ENCODE measurements at places on chromosomes 7 and 10.

DNA sequence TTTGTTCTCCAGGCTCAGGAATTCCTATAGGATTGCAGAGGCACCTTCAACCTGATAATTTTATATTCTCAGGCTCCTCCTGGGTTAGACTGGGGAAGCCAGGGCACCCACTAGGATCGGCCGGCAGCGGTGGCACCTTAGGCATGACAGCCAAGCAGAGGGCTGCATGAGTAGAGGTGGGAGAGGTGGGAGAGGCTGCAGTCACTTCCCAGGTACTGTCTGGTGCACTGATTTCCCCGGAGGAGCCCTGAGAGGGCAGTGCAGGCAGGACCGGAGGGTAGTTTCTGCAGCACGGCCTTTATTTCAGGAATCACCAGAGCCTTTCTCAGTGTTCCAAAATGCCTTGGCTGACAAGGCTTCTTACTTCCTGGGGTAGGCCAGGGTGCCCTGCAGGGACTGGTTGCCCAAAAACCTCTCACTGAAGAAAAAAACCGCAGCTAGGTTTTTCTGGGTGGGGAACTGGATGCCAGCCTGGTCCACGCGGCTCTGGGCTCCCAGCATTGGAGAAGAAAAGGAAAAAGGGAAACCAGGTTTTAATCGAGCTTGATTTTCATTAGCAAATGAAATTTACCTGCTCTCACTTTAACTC, 3.6 kb upstream of the HOXA13 start:
- no peak for DNase-seq

GRCh38 chr10:113999531-113999930, 44.1 kb upstream of the ADRB1 start:
- DNase-seq = no peak

DNA sequence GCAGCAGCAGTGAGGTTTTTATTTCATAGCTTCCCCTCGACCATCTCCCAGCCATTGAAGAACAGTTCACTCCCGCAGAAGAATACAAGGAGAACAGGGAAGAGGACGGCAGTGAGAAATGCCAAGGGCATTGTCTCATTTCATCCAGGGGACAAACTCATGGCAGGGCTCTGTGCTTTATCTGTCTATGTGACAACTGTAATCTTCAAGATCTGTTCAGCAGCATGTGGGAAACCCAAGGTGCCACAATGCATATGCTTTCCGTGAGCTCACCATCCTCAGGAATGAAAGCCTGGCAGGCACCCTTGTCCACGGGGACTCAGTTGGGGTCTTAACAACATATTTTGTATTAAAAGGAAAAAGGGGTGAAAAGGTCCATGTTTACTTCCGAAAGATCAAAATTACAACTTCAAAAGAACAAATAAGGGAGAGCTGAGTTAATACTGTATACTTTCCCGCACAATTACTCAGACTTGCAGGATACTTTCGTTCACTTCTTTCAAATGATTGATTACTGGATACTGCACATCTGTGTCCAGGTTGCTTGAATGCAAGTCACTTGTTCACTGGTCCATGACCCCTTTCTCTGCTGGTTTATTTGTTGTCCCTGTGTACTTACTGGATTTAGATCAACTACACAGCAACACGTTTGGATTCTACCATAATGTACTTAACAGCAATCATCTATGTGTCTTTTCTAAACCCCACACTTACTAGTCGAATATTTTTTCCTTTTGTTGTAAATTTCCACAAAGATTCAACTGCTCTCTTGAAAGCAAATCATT, 90.1 kb upstream of the ATP6V0A4 start:
- no peak for DNase-seq

GRCh38 chr10:78957471-78958039, 111.2 kb upstream of the ZMIZ1 start:
- no peak for DNase-seq

DNA sequence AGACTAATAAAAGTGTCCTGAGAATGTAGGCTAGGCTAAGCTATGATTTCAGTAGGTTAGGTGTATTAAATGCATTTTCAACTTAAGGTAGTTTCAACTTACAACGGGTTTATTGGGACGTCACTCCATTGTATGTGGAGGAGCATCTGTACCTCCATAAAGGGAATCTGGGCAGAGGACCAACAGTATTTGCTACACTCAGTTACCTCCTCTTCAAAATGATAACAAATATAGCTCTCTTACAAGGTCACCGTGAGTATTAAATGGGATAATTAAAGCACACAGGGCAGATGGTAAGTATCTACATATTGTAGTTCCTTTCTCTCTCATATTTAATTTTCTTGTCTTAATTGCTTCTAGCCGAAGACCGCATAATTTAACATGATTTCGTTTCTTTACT, 59.0 kb upstream of the FGL2 start:
- peak; percentile 93 for DNase-seq

DNA sequence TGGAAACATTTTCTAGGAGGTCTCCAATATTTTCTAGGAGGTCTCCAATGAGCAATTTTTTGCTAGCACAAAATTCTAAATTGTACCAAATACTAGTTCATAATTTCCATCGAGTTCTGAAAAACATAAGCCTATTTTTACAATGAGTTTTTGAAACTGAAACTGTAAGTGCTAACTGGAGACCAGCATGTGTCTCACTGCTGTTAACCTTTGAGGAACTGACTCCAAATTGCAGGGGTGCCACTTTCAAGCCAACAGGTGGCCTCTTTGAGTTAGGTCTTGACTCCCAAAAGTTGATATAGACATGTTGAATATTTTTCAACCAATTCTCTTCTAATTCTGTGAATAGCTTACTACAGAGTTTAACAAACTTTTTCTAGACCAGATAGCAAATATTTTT, 58.8 kb downstream of the CAV1 start:
- DNase-seq = no peak

GRCh38 chr10:34889004-34889869, 74.1 kb upstream of the PARD3 start:
- no peak for DNase-seq

DNA sequence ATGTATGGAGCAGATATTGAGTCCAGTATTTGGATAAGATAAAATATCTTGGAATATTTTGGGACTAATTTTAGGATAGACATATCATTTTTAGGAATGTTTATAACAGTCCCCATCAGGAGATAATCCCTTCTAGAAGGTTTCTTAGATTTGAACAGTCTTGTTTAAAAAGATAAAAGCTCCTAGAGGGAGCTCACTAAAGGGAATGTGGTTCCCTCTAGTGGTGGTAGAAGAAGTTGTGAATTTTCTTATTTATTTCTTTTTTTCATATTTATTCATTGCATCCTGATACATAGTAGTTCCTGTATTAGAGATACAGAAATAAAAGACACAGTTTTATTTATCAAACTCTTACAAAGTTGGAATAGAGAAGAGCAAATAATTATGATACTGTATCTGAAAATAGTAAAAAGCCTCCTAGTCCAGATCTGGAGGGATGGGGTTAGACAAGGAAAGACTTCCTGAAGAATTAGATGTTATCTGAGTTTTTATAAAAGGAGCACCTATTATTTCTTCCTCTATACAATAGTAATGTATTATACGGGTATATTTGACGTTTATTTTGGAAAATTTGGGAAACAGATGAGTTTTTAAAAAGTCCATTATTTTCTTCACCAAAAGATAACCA, 24.5 kb upstream of the KLF14 start:
- DNase-seq = peak; percentile 69

DNA sequence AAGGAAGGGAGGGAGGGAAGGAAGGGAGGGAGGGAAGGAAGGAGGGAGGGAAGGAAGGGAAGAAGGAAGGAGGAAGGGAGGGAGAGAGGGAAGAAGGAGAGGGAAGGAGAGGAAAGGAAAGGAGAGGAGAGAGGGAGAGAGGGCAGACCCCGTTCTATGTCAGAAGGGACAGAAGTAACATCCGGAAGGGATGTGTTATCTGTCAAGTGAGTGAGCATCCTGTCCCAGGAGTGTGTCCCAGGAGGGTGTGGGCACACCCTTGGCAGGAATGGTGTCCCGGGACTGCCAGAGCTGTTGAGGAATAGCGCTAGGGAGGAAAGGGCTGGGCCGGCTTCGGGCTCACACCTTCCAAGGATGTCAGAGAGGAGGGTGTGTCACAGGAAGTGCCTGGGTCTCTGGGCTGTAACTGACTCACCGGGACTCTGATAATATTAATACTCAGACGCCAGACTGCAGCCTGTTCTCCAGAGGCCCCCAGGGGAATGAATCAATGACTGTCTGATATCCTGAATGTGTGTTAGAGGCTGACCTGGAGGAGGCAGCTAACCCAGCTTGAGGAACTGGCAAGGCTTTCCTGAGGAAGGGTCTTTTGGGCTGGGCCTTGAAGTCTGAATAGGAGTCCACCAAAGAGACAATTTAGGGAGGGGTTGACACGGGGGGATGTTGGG, 125.6 kb upstream of the TNRC18 start:
- no peak for DNase-seq

DNA sequence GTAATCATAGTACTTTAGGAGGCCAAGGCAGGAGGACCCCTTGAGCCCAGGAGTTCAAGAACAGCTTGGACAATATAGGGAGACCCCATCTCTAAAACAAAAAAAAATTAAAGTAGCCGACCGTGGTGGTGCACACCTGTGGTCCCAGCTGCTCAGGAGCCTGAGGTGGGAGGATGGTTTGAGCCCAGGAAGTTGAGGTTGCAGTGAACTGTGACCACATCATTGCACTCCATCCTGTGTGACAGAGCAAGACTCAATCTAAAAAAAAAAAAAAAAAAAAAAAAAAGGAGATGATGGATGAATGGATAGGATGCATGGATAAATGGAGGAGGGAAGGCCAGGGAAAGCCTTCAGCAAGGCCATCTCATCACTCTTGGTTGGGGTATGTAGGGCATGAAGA, 33.4 kb upstream of the BMPR1A start:
- no peak for DNase-seq

DNA sequence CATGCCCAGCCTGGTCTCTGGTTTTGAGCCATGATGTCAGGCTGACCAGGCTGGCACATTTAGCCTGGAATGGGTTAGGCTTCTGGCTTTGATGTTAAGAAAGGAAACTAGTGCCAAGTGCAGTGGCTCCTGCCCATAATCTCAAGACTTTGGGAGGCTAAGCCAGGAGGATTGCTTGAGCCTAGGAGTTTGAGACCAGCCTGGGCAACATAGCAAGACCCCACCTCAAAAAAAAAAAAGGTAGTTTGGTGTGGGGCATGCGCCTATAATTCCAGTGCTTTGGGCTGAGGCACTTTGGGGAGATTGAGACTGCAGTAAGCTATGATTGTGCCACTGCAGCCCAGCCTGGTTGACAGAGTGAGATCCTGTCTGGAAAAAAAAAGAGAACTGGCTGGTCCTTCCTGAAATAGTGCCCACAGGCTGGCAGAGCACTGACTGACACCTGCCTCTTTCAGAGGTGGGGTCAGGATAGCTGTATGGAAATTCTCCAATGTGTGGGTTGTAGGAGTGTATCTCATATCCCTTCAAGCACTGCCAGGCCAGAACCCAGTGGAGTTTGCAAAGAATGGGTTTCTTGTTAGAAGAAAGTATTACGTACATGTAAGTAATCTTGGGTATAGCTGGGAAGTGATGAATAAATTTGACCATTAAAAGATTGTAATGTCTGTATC, 61.3 kb downstream of the KAT6B start:
- DNase-seq = no peak

DNA sequence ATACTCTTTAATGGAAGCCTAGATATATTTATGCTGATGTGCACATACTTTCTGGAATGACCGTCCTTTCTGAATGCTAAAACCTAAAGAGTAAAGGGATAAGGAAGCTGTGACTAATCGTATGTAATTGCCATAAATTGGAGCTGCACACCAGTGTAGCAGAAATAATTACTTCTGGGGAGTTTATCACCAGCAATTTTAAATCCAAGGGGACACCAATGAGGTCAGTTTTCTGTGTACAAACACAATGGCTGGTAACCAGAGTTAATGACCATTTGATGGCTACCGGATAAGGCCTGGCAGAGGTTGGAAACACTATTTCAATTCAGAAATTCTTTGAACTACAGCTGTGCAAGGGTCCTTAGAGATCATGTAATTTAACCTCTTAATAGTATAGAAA, 670.1 kb downstream of the REEP3 start:
- DNase-seq = no peak

GRCh38 chr7:2470204-2471021, 5.8 kb downstream of the GRIFIN start:
- DNase-seq = no peak

DNA sequence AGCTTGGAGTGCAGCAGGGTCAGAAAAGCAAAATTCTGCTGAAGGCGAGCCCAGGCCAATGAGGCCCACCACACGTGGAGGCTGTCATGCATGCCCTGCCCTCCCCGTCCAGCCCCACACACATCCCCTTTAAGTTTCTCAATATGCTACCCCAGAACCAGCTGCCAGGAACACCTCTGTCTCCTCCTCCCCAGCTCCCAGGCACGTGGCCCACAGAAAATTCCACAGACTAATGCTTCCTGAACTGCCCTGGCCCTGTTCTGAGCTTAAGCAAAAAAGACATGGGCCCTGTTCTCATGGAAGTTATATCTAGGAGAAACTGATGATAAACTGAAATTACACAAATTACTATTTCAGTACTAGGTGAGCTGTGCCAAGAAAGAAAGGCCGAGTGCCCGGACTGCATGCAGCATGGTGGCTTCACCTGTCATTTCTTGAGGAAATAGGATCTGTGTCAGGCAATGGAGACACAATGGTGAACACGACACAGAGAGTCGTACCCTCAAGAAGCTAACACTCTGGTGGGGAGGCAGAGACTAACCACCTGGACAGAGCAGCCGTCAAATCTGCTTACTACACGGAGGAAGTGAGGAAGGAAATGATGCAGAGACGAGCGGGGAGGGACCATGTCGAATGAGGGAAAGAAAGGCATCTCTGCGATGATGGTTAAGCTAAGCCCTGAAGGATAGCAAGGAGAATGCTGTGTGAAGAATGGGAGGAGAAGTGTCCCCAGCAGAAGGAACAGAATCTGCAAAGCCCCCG, 44.5 kb downstream of the PODXL start:
- DNase-seq = no peak

DNA sequence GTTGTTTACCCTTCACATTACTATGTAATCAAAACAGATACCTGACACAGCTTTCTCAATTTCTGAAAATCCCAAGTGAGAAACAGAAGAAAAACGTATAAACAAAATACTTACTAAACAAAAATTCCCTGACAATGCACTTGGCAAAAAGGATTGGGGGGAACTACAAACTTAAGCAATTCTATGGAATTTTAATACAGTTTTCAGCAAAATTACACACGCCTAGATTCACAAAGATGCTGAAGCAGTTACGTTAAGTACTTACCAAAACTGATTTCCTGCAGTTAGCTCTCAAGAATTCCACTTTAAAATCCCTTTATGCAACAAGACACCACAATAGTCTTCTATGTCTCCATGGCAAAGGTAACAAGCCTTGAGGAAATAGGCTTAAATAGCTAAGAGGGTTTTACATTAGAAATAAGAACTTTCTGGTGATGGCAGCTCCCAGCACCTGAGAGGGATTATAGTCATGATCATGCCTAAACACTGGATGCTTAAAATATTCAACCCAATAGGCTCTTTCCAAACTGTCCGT, 10.8 kb downstream of the TOMM7 start:
- DNase-seq = no peak

- no peak for DNase-seq
These were observed 1.9 kb upstream of the ACBD5 start for GRCh38 chr10:27242473-27242950.

Measured in NCI-H1105 treated with DMSO at 0.1 percent for 48 hours (cell line).